ENCODE measurements at places on chromosomes 6 and 20.

GRCh38 chr6:110728501-110728900 lies 86.8 kb downstream of the CDK19 start:
- DNase-seq: no peak

GRCh38 chr20:51074062-51074461 lies 51.2 kb upstream of the KCNG1 start:
- no peak for DNase-seq

DNA sequence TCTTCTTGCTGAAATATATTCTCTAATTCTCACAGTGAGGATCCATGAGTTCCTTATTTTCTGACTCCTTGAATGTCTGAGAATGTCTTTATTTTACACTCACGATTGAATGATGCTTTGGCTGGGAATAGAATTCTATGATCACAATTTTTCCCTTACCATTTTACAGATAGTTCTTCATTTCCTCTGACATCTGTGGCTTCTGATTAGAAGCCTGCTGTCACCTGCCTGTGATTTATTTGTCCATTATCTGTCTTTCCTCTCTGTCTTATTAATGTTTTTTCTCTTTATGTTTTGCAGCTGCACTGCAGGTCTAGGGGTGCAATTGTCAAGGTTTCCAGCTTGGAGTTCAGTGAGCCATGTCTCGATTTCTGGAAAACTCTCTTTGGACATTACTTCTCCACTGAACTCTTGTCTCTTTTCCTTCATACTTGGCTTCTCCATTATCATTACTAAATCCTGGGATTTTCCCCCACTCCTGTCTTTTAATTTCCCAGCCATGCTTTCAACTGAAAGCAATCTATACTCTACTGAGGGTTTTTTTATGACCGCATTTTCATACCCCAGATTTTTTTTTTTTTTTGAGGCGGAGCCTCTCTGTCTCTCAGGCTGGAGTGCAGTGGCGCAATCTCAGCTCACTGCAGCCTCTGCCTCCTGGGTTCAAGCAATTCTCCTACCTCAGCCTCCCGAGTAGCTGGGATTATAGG lies 121.2 kb upstream of the PRND start:
- DNase-seq: no peak

DNA sequence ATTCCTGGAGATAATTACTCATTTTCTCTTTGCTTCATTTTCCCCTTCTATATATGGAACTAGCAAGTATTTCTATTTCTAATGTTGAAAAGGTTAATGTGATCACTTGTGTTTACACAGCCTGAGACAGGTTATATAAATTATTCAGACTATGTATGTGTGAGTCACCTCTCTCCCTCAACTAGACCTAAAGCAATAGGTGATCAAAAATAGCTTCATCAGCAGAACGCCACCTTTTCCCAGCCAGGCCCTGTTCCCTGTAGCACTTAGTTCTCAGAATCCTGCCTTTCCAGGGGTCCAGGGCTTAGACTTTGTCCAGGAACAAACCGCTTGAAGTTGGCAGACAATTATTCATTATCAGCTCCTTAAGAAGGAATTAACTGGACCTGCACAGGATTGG lies 125.3 kb upstream of the EXOC2 start:
- DNase-seq: no peak

DNA sequence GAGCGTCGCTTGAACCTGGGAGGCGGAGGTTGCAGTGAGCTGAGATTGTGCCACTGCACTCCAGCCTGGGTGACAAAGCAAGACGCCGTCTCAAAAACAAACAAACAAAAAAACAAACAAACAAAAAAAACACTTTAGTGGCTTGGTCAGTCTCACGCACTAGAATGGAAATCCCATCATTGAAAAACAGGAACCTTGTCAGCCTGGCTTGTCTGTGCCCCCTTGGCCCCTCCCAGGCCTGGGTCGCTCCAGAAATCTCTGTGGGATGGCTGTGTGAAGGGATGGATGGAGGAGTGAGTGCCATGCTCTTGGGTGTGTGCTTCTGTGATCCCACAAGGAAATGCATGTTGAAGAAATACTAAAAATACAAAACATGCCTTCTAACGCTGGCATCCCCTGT lies 20.9 kb upstream of the NAA20 start:
- DNase-seq: no peak

Measured in stimulated activated naive CD4-positive, alpha-beta T cell treated with Interleukin-2 at 50 U/mL for 16 hours (primary cell).